Stimulated activated CD4-positive, alpha-beta T cell treated with anti-CD3 and anti-CD28 coated beads, Interleukin-1b, Interleukin-23, amount 100 ng/mL, for 24 hours (primary cell): ENCODE measurements at places on chromosomes 2 and 18.

GRCh38 chr18:46660957-46661749 is 4.1 kb upstream of the LOXHD1 start:
- no peak for DNase-seq

GRCh38 chr2:156532989-156533388 is 96.8 kb downstream of the GPD2 start:
- DNase-seq = no peak

DNA sequence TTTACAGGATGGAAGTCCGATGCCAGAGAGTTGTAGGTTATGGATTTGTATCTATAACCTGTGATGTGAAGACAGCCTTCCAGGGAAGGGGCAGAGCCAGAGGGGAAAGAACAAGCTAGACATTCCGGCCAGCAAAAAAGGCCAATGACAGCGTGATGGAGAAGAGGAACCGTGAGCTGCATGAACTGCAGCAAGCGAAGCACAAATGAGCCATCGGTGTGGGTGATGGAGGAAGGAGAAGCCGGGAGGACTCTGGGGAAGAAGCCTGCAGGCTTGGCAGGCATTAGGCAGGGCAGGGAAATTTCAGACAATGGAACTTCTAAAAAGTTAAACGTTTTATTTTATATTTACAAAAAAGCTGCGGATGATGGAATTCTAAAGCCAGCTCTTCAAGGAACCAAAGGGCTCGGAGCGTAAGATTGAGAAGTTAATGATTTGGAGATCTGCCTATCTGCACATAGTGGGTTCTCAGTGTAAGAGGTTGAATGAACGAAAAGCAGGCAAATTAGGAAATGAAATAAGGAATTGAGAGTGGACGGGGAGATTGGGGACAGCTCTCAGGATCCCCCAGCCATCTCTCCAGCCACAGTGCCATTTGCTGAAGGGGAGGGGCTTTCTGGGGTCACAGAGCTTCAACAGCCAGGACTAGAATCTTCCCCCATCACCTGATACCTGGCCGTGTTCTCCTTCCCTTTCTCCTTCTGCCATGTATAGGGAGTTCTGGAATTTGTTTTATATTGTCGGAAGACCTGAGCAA is 28.4 kb downstream of the NGEF start:
- no peak for DNase-seq

DNA sequence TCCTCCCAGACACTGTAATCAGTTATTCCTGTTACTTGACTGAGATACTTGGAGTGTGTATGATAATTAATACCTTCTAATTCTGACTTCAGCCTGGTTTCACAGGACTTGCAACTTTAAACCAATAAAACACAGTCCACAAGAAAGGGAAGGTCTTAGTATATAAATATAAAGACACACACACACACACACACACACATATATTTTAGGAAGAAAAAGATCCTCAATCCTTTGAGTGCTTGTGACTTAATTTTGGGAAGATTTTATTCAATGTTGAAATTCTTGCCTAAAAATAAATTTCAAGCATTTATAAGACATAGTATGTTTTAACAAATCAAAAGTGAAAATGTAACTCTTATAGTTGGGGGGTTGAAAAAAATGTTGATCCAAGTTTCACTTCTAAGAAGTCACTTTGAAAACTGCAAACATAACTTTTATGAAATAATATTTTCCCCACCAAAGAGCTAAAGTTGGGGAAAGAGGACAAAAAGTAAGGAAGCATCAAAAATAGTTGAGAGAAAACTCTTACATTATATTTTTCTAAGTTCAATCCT is 824 bp upstream of the VPS54 start:
- DNase-seq = no peak
